ENCODE measurements at places on chromosomes 5 and 9.

DNA sequence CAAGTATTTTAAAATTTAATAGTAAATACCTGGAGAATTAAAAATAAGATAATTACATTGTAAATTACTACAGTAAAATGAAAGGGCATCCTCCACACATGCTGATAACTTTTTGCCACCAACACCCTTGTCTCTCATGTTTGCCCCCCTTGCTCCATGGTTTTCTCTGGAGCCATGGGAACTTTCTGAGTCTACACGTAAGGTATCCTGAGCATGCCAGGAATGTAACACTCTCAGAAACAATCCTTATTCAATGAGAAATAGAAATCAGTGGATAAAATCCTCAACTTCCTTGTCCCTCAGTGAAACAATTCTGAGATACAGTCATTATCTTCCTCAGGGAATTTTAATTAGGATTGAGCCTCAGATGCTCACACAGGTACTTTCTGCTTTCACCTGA is 108.9 kb downstream of the IZUMO3 start:
- no peak for DNase-seq

- DNase-seq, result peak; percentile 62
Observed at GRCh38 chr9:95511952-95512708, 4.6 kb downstream of the PTCH1 start.

GRCh38 chr5:157247267-157247666 is 18.7 kb upstream of the CYFIP2 start:
- DNase-seq, result no peak

DNA sequence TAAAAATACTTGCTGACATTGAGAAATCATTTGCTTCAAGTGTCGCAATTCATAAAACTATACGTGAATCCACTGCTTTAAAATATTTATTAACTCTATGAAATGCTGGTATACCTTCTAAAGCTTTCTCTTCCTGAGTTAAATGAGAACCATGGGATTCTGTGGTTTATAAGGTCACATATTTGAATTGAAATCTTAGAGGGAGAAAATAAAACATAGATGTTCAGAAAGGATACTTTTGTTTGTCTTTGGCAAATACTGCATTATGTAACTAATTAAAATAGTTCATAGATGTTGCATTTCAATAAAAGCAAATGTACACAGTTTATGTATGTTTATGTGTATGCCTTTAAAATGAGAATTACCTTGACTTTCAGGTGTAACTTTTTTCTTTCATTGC is 250.1 kb downstream of the FAM170A start:
- DNase-seq, result no peak

DNA sequence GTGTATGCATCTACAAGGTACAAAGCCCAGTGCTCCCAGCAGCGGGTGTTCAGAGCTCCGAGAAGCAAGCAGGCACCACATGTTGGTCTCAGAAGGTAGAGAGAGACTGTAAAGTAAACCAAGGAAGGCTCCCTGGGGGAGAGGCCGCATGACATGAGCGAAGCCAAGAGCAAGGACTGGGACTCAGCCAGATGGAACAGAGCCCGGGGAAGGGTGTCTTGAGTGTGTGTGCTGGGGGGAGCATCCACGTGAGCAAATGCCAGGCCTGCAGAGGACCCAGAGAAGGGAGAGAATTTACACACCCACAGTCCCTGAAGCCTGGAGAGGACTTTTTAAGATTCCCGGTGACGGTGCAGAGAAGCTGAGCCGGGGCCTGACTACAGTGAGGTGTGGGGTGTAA is 15.2 kb upstream of the KCNIP1 start:
- no peak for DNase-seq

DNA sequence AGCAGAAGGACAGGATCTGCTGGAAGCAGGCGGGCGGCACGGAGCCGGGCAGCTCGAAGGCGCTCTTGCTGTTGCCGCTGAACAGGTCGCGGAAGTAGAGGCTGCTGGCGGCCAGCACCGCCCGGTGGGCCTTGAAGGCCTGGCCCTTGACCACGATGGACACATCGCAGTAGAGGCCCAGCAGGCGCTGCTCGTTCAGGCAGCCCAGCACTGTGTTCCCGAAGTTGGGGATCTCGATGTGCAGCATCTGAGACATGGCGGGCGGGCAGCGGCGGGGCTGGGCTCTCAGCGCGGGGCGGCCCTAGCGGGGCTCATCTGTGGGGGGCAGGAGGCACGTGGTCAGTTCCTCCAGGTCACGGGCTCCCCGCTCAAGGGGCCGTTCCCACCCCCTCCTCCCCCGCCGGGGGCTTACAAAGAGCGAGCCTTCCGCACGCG is 44.8 kb downstream of the NACC2 start:
- no peak for DNase-seq

DNA sequence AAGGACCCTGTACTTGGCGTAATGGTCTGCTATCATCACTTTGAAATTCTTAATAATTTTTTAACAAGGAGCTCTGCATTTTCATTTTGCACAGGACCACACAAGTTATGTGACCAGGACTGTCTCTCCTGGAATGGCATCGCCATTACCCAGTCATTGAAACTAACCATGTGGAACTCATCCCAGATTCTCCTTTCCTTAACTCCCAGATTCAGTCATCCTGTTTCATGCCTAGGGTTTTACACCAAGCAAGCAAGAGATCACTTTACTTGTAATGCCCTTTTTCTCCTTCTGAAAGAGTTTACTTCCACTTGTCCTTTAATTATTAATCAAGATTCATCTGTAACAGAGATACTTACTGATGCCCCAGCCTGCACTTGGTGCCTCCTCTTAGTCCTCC is 12.0 kb downstream of the FRMD3 start:
- no peak for DNase-seq

- no peak for DNase-seq
Observed at GRCh38 chr5:180915924-180916323, 17.0 kb downstream of the BTNL8 start.

GRCh38 chr9:135275571-135276289 is 188.3 kb downstream of the OLFM1 start:
- DNase-seq, result no peak

- no peak for DNase-seq
Observed at GRCh38 chr5:74242516-74242915, 398.0 kb downstream of the ENC1 start.

GRCh38 chr9:38680837-38681445 is 39.0 kb downstream of the FAM240B start:
- DNase-seq, result peak; percentile 24

DNA sequence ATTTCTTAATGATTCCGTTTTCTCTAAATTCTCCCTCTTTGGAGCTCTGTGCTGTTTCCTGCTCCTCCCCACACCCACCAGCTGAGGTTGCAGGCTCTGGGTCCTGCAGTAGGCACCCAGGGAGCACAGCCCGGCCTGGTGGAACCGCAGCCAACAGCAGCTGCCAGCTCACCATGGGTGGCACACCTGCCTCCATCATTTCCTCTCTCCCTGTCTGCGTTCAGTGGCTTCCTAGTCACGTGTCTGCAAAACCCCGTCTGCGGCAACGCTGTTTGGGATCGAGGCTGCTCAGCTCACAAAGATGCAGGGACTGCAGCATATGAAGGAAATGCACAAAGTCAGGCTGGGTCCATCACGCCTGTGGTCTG is 367.8 kb downstream of the IRX2 start:
- DNase-seq, result no peak

DNA sequence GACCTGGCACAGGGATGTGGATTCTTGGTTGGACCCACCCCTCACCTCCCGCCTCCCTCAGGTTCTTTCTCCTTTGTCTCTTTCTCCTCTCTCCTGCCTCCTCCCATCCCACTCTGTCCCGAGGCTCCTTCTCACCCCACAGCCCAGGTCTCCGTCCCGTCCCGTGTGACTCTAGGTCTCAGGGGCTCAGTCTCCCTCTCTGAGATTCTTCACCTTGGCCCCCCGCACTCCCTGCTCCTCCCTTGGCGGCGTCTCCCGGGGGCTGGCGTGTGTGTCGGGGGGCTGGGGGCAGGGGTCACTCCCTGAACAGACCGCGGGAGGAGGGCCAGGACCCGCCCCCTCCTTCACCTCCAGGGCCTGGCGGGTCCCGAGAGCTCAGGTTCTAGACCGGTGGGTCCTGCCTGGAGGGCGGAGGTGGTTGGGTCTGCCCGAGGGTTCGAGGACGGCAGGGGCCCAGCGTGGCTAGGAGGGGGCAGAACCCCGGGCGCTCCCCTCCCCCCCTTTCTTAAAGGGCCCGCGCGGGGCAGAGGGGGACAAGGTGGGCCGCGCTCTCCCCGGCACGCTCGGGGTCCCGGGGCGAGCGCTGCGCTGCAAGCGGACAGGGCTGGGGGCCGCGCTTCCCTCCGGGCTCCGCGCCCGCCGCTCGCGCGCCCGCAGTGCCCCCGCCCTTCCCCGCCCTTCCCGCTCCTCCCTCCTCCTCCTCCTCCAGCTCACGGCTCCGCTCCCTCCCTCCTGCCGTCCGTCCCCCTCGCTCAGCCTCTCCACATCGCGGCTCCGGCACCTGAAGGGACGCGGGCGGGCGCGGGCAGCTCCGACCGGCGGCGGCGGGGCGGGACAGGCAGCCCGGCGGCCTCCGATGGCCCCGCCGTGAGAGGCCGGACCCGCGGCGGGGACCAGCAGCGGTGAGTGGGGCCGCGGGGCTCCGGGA is at the start of gene PSD2:
PSD2 (plus strand) TSS at position 735 of the 928 bp plus-strand sequence. CDS start 13,633 bp downstream, outside the sequence.
- peak; percentile 58 for DNase-seq

Data from WERI-Rb-1 (cell line).